ENCODE measurements at places on chromosomes 11 and 22.

DNA sequence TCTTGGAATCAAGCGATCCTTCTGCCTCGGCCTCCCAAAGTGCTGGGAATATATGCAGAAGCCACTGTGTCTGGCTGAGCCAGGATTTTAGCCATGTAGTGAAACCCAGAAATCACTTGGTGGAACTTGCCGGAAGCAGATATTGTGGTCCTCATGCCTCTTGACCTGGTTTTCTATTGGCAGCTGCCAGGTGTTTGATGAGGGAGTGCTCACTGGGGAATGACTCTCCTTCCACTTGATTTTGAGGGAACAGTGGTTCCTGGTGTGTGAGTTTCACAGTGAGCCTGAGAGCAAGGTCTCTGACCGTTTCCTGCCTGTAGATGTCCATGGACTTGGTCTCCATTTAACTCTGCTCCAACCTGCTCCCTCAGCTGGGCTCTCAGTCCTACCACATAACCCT is 34.7 kb upstream of the ELF5 start:
- DNase-seq: no peak

DNA sequence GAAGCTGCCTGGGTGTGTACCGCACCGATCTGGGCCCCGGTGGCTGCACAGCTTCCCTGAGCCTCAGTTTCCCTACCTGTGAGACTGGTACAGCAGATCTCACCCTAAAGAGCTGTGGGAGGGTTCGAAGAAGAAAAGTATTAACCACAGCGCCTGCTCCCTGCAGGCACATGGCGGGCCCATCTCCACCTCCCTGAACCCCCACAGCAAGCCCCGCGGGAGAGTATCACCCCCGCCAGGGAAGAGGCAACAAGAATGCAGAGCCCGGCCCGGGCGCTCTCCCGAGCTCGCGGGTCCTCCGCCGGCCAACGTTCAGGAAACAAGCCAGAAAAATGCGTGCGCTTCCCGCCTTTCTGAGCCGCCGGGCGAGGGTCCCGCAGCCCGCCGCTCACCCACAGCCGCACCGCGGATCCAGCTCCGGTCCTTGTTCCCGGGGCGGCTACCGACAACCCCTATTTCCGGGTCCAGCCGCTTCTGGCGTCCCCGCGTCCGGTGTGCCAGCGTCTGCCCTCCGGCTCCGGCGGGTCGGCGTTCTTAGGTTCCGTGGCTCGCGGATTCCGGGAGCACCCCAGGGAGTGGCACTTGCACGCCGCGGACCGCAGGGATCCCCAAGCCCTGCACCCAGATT is at the start of gene TOP3B:
Gene TOP3B, minus strand, starts transcription at position 450 of the 628 bp plus-strand sequence. CDS start 7,078 bp downstream, outside the sequence.
- DNase-seq: peak; percentile 16

GRCh38 chr11:1072821-1073231 is 1.8 kb upstream of the MUC2 start:
- no peak for DNase-seq

DNA sequence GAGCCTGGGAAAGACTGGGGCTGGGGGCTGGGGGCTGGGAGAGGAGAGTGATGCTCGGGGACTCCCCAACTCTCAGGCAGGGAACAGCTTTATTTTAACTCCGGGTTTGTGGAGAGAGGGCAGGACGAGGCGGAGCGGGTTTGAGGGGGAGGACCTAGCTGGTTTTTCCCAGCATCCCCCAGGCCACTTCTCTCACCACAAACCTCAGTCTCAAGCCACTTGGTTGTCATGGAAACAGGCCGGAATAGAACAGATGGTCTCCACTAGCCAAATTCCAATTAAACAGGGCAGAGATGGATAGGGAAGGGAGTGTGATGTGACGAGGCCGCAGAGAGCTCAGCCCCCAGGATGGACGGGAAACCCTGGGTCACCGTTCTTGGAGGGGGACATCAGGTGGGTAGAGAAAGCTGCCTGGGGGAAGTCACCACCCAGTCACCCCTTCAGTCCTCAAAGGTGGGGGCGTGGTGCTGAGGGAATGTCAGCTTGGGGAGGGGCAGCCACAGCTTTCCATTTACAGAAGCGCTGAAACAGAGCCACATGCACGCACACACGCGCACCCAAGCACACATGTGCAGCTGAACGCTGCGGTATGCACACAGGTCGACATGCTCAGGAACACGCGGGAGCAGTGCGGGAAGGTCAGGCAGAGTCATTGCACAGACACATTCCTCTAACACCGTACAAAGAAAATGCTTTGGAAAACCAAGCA is 19.2 kb downstream of the NECTIN1 start:
- no peak for DNase-seq

DNA sequence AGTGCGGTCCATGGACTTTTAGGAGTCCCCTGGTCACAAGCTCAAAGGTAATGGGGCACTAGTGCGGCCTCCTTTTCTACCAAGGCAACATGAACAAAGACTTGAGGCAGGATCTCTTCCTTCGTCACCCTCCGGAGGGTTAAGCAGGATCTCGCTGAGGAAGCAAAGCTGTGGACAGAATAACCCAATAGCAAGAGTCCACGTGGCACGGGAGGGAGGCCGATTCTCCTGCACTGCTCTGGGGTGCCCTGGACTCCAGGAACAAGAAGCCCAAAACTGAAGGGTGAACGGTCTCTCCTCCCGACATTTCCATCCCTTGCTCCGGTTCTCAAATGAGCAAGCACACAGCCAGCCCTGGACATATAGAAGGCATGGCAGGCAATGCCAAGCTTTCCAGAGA is 20.7 kb downstream of the MYH9 start:
- no peak for DNase-seq

- no peak for DNase-seq
These were observed 535.8 kb downstream of the NELL1 start for GRCh38 chr11:21205205-21205604.

GRCh38 chr11:68213555-68214172 is 568 bp upstream of the KMT5B start:
- DNase-seq: peak; percentile 50

Measured in esophagus squamous epithelium (tissue), 5 donors.